ENCODE measurements at places on chromosomes 4 and X.

DNA sequence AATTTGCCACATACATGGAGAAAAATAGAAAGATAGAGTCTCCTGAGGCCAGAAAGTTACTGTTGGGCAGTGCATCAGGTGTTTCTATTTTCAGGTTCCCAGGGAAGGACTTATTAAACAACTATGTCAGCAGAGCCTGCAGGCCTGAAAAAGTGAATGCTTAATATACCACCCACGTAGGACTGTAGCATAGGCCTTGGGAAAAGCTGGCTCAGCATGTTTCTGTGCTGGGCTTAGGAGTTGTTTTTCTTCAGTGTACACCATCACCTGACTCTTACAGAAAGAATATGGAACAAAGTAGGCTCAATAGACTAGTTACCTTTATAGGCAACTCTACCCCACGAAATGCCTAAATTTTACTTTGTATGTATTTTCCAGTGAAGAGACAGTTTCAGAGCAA, 1385.9 kb downstream of the FAM133A start:
- no peak for DNase-seq

DNA sequence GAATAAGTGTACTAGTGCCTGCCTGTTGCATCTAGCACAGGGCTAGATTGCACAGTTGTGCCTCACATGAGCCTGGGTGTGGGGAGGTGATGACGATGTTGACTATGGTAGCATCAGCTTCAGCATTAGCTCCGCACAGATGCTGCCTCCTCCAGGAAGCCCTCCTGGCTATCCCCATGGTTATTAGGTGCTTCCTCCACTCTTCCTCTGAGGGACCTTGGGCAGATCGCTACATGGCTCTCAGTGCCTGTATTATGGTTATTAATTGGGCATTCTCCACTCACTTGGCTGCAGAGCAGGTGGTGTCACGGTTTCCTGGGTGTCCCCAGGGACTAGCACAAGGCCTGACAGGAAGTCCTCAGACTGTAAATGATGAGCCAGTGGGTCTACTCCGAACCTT, 325.6 kb downstream of the ARHGAP10 start:
- no peak for DNase-seq

DNA sequence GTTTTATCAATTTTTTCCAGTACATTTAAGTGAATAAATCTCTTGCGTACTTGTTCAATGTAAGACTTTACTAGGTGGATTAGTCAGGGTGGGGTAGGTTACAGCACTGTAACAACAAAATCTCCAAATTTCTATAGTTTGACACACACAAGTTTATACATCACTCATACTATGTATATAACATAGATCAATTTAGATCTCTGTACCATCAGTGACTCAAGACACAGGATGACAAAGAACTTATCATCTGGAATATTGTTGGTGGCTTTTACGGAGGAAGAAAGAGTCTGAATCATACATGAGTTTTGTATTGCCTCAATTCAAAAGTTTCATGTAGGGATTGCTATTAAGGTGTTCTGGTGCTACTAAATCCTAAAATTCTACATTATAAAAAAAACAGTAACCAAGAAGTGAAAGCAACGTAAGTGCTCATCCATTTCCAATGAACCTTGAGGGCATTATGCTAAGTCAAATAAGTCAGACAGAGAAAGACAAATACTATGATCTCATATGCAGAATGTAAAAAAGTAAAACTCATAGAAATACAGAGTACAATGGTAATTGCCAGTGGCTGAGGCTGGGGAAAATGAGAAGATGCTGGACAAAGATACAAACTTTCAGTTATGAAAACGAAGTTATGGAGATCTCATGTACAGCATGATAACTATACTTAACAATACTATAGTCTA, 98.0 kb upstream of the DKK2 start:
- DNase-seq = no peak

DNA sequence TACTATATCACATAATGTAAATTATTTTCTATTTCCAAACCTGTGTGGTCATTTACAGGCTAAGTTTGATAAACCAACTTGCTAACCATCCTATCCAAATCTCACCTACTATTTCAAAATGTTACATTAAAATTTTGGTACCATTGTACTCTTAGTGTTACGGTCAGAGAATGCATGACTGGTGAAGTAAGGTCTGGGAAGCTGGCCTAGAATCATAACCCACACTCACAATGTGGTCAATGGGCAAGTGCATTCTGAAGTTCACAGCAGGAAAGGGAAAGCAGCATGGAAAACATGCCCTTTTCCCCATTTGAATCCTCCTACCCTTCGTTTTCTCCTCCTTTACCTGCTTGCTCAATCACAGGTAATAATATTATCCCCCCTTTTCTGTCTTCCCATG, 54.4 kb downstream of the PPP3CA start:
- DNase-seq = peak; percentile 88

GRCh38 chrX:40282946-40283660, 185.3 kb upstream of the BCOR start:
- DNase-seq = peak; percentile 57

DNA sequence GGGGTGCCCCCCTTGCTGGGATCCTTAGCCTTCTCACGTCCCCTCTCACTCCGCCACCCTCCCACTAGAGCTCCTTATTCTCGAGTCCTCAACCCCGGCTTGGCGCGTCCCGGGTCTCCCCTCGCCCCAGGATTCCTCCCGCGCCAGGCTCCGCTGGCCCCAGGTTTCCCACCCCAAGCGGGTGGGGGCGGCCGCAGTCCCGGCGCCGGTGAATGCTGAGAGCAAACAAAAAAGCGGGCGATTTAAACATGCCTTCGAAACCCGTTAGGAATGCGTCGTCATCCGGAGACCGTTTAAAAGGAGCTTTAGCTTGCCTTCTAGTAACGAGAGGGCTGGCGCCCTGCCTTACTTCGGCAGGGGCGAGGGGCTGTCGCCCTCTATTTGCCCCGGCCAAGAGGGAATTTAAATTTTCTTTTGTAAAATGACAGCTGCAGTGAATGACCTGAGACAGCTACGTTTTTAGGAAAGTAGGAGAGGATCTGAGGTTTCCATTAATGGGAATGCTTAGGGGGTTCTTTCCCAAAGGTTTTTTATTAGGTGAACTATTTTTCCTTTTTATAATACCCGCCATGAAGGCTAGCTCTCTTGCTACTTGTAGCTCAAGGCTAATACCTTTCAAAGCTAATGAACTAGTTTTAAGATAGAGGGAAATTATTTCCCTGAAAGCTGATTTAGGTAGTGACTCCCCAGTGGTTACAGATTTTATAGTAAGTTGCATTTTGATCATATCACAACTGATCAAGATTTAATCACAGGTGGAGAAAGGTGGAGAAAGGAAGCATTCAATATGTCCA, 3.1 kb downstream of the JADE1 start:
- no peak for DNase-seq

GRCh38 chrX:12249997-12250396, 111.7 kb downstream of the FRMPD4 start:
- DNase-seq = no peak

- no peak for DNase-seq
Observed at GRCh38 chr4:84796394-84796793, 170.1 kb downstream of the WDFY3 start.

DNA sequence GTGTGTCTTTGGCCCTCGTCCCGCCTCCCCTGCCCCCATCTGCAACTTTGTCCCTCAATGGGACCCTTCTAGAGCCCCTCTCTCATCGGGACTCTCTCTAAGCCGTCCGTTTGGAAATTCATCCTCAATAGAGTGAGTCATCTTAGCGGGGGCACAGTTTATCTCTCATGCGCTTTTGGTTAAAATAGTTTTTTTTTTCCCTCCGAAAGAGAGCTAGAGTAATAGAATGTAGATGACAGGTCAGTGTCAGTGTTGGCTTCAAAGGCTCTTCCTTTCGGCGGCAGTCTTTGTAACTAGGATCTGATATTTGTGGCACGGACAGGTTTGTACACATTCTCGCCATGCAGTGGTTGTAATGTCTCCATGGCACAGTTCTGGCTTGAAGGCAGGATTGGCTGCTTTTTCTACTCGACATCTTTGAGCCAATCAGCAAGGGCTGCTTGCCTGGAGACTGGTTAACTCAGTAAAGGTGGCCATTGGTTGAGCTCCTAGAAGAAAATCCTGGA, 989 bp downstream of the N4BP2 start:
- DNase-seq = peak; percentile 91

DNA sequence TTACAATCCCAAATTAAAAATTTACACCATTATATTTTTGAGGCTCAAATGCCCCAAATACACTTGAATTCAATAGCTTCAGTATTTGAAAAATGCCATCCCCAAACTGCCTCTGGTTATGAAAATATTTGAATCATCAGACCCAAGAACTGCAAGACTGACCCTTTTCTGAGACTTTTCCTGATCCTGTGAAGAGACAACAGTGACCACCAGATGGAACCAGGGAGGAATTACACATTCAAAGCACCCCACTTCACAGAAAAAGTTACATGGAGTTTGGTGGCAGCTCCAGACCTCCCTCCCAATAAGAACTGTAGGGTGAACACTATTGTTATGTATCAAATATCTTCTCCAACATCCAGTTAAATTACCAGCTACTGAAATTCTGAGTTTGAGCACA, 44.0 kb upstream of the SCD5 start:
- DNase-seq = peak; percentile 8

Measured in astrocyte of the cerebellum (primary cell).